ENCODE measurements at places on chromosomes 12 and 14. TPM values are rescaled to one million over a fixed set of nuclear protein-coding genes. Genes with fewer than 3 reads are reported as not detected.

Gene SLC6A13
- not detected for total RNA-seq

Gene CRIP2
- total RNA-seq: 149 TPM

Gene PPP1R1A
- total RNA-seq: not detected

Gene HNF1A
- total RNA-seq: not detected

Gene CD27
- not detected for total RNA-seq

All from GM23248 (cell line).